ENCODE measurements at places on chromosomes 13 and 19. TPM values are rescaled to one million over a fixed set of nuclear protein-coding genes. Genes with fewer than 3 reads are reported as not detected.
A peak's percentile ranks its signal among the peaks of the same experiment; 100 is the strongest.

Gene MEF2B
- not detected for total RNA-seq

Gene PSG11
- total RNA-seq = not detected

Gene LENG9
- 9.6 TPM for total RNA-seq

Gene FFAR2
- total RNA-seq = not detected

DNA sequence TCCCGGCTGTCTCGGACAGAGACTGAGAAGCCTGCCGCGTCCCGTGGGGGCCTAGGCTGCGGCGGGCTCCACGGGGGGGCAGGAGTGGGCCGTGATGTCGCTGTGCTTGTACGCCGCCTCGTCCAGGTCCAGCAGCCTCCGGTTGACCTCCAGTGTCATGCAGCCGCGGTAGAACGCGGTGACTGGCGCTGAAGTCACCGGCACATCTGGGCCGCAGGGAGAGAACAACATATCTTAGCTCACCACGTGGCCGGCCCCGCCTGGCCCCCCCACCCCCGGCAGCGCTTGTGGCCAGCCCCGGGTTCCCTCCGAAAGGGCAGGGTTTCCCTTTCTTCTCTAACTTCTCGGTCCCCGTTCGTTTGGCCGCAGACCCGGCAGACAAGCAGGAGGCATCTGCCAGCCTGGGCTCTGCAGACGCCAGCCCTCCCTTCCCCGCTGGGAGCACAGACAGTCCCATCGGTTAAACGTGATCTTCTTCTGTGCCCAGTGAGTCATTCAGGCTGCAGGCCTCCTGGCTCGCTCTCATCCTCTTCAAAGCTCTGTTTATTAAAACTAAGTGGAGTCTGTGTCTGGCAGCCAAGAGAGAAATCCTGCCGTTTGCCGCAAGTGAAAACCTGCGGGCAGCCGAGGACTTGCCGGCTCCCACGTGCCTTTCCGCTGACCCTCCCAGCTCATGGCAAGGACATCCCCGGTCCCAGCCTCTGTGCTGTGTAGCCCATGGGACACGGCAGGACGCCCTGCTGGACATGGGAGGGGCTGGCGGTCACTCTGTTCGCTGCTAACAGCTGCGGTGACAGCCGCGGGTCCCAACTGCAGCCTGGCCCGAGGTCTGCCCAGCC is 42.8 kb downstream of the GAS6 start:
- peak; percentile 73 for DNase-seq

DNA sequence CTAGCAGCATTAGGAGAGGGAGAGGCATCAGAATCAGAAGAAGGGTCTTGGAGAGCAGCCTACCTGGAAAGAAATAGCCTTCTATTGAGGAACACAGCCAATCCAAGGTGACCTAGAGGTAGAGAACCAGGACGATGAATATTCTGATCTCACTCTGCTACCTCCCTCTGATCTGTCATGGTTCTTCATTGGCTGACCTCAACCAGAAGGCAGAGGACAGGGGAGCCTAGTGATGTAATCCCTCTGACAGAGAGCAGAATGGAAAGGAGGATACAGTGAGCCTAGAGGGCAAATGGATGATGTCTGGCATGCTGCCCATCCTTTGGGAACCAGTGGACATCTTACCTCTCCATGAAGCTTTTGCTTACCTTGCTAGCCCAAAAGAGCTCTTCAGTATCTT is 3.6 kb downstream of the ZNF507 start:
- no peak for DNase-seq

DNA sequence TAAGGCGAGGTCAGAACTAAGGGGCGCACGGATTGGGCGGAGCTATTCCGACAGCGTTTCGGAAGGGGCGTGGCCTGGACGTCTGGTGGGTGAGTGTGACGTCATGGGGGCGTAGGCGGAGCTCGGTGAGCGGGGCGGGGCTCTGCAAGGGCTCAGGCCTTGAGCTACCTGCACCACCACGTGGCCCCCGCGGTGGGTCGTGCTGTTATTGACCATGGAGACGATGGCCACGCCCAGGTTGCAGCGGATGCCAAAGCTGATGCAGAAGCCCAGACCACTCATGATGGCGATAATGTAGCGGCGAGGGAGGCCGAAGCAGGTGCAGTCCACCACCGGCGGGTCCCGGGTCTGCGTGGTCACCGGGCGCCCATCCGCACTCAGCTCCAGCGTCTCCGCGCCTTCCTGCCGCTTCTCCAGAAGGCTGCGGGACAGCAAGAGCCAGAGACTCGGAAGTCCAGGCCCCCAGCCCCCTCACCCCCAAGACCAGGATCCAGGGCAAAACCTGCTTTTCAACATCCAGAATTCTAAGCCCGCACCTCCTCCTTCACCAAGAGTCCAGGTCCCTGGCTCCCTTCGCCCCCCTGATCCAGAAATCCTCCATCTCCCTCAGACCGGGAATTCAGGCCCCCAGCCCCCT is 4.8 kb downstream of the SLC17A7 start:
- no peak for DNase-seq

GRCh38 chr13:52195401-52195837 is 36.0 kb upstream of the NEK3 start:
- DNase-seq = peak; percentile 50

- no peak for DNase-seq
Observed at GRCh38 chr13:56864451-56864850, 276.3 kb upstream of the PRR20A start.

- no peak for DNase-seq
Observed at GRCh38 chr19:37669450-37669914, 14.2 kb upstream of the ZFP30 start.

Measured in tibial nerve (tissue), 4 donors.